ENCODE measurements at places on chromosomes 5 and 9.

DNA sequence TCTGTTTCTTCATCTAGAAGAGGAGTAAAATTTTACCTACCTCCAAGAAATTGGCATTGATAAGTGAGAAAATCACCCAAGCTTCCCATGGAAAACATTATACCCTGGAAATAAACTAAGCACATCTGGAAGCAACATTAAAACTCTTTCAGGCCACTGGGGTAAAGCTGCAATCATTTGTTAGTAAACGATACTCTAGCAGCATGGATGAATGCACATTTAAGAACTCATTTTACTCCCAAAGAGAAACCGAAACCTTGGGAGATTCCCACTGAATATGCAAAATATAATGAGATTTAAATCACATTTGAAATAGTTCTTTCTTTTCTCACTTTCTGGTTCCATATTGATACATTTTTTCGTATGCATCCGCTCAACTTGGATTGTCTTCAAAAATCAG, 467.5 kb downstream of the EFNA5 start:
- no peak for DNase-seq

DNA sequence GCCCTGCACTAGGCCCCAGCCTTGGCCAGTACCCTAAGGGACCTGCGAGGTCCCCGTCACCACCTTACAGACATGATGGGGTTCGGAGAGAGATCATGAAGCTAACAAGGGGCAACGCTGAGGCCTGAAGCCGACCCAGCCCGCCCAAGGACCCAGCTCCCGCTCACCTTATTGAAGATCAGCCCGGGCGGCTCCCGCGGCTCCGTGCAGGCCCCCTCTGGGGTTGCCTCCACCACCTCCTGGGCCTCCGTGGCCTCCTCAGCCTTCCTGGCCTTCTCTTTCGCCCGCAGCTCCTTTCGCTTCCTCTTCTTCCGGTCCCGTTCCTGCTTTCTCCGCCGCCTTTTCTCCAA, 3.6 kb downstream of the SURF6 start:
- no peak for DNase-seq

DNA sequence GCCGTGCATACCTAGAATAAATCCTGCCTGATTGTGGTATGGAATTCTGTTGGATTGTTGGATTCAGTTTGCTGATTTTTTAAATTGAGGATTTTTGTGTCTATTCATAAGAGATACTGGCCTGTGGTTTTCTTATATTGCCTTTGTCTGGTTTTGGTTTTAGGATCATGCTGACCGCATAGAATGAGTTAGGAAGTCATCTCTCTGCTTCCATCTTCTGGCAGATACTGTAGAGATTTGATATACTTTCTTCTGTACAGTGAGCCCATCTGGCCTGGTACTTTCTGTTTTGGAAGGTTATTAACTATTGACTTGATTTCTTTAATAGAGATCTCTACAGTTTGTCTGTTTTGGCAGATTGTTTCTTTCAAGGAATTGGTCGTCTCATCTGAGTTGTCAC, 14.7 kb downstream of the CEP72 start:
- DNase-seq = no peak

DNA sequence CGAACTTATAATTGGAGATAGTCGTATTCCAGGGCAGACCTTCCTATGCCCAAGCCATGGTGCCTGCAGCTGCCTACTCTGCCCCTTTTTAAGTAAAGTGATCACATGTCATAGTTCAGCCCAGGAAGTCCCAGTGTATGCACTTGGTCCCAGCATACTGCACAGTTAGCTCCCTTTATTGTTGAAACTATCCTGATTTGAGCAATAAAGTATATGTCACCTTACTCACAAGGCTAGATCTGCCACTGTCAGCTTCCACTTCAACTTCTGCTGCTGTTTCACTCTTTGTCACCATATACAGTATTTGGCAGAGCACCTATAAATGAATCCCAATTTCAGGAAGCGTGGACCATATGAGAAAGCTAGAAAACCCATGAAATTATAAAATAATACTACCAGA, 103.8 kb upstream of the PTGER4 start:
- DNase-seq = no peak

GRCh38 chr9:121999556-121999955, 93.6 kb downstream of the TTLL11 start:
- no peak for DNase-seq

DNA sequence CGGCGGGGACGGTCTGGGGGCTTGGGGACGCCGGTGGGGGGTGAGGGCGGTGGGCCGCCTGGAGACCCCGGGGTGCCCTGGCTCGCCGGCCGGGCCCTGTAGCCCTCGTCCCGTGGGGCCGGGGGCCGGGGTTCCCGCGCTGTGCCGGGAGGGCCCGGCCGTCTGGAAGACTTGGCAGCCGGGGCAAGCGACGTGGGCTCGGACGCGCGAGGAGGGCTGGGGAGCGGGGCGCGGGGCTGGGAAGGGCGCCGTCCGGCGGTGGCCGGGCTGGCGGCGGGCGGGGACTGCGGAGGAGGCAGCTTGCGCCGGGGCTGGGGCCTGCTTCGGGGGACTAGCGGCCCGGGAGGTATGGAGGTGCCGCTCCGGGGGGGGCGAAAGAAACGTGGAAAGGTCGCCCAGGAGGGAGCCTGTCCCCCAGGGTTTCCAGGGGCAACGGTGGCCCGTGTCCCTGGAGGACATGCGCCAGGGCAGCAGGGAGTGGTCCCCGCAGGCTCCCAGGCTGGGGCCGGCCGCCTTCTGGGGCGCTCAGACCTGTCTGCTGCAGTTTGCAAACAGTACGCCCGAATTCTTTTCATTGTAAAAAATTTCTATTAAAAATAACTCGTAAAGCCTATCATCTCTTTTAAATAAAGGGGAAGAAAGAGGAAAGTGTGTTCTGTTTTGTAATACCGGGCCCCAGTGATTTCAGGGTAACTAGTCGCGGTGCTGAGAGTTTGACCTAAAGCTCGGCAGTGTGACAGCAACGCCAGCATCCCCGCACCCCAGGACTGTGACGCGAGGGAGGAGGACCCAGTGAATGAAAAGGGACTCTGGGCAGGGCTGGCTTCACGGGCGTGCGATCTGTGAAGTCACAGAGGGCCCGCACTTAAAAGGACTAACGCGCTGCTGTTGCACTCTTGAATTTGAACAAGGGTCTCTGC, 752 bp upstream of the ANKH start:
- peak; percentile 11 for DNase-seq

- no peak for DNase-seq
These were observed 3.6 kb downstream of the SYNPO start for GRCh38 chr5:150644058-150644457.

- DNase-seq = no peak
These were observed 3.5 kb downstream of the IFNA2 start for GRCh38 chr9:21381448-21382339.

GRCh38 chr9:69599232-69599971, 72.8 kb downstream of the APBA1 start:
- DNase-seq = no peak

- DNase-seq = no peak
These were observed 13.5 kb upstream of the NDFIP1 start for GRCh38 chr5:142095035-142095434.

GRCh38 chr5:115398719-115399118, 102.3 kb upstream of the CCDC112 start:
- no peak for DNase-seq

- DNase-seq = no peak
These were observed 44.6 kb downstream of the POC5 start for GRCh38 chr5:75672616-75673015.

DNA sequence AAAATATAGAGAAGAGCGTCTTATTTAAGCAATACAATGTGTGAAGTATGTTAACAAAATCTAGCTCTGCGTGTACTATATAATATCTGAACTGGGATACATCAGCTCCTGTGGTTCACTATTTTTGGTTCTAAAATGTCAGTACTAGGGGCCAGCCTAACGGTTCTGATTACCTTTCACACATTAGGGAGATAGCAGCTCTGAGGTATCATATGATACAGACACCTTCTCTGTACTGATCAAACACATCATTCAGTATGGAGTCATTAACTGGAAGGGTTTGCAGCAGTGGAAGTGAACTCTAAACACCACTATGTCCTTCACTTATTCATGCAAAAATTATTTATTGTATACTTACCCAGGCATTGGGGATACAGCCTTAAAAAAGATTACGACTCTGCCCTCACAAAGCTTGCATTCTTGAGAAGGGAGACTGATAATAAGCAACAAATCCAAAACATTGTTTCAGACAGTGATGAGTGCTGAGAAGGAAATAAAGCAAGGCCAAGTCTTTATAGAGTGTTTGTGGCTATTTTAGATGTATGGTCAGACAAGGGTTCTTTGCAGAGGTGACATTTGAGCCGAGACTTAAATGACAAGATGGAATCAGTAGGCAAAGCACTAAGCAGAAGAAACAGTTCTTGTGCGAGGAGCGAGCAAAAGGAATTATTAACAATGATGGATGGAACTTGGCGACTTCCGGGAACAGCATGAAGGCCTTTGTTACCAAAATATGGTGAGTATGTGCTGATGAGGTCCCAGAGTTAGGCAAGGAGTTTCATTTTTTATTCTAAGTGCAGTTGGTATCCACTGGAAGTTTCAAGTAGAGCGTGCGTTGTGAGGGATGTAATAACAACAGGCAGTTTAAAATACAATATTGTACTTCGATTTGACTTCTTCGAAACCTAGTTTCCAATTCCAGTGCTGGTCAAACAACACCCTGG, 1.8 kb upstream of the LNPEP start:
- no peak for DNase-seq

DNA sequence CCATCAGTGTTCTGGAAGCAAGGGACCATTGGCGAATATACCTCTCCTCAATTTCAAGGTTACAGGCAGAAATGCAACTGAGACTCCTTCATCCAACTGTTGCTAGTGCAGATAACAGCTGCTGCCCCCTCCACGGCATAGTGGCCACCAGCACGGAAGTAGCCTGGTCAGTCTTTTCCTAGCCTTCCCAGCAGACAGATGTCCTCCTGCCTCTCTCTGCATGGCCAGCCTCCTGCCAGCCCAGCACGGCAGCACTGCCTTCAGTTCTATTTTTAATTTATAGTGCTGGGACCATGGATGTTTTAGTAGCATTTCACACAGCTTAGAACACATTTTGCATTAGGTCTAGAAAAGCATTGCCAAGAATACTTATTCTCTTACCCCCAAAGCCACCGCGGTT, 188.6 kb downstream of the CFAP90 start:
- DNase-seq = no peak

- no peak for DNase-seq
These were observed 214.5 kb upstream of the CDH9 start for GRCh38 chr5:27252911-27253310.

GRCh38 chr9:134283111-134283515, 43.1 kb upstream of the RXRA start:
- no peak for DNase-seq

DNA sequence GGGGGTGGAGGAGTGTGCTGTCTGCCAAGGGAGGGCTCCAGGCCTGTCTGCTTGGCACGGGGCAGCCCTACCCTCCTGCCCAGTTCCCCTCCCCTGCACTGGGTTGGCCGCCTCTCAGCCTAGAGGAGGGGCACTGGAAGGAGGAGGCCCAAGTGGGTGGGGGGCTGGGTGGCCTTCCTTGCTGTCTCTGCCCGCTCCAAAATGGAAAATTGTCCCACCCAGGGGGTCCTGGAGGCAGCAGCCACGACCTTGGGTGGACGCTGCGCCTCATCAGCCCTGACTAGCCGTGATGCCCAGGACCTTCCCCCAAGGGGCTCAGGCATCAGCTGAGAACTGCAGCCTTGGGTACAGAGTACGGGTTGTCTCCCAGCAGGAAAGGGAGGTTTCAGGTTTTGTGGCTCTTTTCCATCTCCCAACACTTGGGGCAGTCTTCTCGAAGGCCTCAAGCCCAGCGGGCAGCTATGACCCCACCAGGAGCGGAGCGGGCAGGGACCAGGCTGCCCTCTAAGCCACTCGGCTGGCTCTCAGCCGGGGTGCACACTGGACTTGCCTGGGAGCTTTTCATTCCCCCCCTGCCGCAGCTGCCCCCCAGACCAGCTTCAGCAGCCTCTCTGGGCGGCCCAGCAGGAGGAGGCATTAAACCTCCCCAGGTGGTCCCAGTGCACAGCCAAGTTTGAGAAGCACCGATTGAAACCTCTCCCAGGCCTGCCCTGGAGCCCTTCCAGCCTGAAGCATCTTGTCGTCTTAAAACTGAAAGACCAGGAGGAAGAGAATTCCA, 20.6 kb downstream of the NTNG2 start:
- no peak for DNase-seq

- DNase-seq = no peak
These were observed 744.7 kb downstream of the DTWD2 start for GRCh38 chr5:118243613-118244012.

All from esophagus squamous epithelium (tissue), 5 donors.